ENCODE measurements at places on chromosomes 7 and 10.

DNA sequence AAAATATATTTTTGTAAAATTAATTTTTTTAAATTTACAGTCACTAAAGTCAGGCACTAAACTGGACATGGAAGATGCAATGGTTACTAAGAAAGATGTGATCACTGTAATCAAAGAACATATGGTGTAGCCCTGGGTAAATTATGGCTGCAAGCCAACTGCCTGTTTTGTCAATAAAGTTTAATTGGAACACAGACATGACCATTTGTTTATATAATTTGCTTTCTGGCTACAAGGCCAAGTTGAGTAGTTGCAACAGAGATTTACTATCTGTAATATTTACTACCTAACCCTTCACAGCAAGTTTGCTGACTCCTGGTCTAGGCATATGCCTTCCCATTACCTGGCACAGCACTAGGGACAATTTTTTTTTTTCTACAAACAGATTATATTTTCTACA is 448.9 kb downstream of the ADRA2A start:
- no peak for DNase-seq

DNA sequence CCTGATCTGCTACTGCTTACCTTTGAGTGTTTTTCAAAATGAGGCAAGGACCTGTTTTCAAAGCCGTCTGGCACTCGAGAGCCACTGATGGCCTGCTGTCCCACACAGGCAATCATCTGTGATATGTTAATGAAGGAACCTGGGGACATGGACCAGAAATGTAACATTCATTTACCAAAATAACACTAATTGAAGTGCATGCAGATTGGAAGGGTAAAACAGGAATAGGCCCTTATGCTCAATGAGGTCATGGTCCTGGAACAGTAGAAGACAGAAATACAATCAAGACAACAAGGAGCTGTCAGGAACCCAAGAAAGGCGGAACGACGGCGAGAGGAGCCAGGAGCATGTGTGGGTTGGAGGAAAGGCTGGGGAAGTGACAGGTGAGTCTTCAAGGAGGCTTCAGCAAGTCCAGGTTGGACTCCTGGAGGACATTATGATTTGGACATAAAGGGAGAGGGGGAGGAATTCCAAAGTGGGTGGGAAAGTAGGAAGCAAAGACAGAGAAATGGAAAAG is 28.3 kb downstream of the POLR3A start:
- DNase-seq = no peak

DNA sequence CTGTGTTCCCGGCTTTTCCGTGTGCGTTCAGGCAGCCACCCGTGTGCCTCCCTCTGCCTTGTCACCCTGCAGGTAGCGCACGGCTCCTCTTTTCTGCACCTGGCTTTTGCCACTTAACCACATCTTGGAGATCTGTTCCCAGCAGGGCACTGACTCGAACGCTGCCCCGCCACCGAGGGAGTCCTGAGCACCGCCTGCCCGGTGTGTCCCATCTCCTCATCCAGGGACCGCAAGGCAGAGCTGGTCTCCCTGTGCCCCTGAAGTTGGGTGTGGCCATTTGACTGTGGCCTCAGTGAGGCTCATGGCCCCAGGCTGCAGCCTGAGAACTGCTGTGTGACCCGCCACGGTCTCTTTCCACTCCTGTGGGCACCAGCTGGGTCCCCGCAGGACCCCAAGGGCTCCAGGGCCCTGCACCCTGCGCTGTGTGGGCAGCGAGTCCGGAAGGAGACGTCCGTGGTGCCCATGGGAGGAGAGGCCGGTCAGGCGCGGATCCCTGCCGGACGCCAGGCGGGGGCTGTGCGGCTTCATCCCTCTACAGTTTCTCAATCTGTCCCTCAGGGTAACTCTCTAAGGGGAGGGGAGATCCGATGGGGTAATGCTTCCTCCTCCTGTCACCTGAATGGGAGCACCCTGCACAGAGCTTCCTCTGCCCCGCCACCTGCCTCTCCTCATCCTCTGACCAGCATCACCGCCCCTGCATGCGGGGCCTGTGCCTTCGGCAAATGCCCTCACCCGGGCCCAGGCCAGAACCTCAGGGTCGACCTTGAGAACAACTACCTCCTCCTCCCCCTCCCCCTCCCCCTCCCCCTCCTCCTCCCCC is 1.8 kb upstream of the INTS1 start:
- no peak for DNase-seq

GRCh38 chr7:16345979-16346958 is 75.1 kb downstream of the CRPPA start:
- DNase-seq = no peak

DNA sequence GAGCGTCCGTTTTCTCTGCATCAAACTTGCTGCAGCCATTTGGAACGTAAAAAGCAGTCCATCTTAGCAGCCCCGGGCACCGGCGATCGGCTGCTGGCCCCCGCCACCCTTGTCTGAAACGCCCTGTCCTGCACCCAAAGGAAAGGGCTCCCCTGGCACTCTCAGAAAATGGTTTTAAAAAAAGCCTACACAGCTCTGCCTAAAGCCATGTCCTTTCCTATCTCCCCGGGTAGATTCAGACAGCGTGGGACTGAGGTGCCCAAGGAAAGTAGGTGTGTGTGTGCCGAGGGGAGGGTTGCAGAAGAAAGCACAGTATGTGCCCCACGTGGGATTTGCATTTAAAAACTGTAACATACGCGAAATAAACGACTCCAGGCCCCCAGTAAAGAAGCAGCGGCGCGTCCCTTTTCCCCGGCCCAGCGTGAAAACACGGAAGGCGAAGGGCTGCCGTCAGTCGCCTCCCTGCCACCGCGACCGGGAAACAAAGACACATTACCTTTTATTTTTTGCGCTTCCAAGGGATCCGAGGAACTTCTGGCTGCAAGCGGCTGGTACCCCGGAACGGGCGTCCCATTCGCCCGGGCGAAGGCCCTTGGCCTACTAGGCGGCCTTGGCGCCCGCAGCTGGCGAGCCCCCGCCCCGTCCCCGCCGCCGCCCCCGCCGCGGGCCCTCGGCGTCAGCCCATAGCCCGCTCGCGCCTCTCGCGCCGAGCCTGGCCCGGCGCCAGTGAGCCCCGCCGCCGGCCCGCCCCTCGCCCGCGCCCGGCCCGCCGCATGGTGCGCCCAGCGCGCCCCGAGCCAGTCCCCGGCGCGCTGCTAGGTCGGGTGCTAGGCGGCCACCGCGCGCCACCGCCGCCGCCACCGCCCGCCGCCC is 304.6 kb downstream of the PRPF18 start:
- peak; percentile 72 for DNase-seq
